ENCODE measurements at places on chromosomes 2 and 18.

- no peak for DNase-seq
These were observed 3.8 kb upstream of the AQP12B start for GRCh38 chr2:240686460-240686859.

GRCh38 chr2:96260387-96261260, 5.2 kb downstream of the TMEM127 start:
- peak; percentile 42 for DNase-seq

DNA sequence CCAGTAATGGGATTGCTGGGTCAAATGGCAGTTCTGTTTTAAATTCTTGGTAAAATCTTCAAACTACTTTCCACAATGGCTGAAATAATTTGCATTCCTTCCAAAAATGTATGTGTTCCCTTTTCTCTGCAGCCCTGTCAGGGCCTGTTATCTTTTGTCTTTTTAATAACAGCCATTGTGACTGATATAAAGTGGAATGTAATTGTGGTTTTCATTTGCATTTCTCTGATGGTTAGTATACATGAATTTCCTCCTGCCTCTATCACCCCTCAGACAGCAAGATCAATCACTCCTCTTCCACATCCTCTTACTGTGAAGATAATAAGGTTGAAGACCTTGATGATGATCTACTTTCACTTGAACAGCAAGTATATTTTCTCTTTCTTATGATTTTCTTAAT, 304.8 kb upstream of the FSIP2 start:
- DNase-seq: no peak

DNA sequence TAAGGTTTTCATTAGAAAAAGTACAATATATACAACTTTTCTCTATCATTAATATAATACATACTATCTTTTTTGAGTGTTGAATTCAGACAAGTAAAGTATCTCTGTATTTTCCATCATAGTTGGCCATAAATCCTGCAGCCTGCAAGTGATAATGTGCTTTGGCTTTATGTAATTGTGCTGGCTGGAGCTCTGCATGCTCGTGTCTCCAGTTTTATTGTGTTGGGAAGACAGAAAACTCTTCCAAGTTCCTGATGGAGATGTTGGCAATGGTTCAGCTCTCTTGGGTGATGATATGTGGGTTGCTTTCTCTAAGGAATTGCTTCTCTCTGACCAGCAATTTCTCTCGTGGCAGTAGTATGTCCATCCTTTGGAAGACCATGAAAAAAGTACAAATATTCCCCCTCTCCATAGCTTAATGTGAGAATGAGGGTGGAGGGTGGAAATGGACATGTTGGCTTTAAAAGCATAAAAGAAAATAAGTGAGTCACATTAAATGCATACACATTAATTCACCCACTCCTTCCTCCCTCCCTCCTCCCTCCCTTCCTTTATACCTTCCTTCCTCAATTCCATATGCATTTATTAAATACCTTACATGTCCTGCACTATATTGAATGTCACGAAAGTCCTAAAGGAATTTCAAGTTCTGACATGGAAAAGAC, 344.2 kb downstream of the MTX2 start:
- DNase-seq: no peak

DNA sequence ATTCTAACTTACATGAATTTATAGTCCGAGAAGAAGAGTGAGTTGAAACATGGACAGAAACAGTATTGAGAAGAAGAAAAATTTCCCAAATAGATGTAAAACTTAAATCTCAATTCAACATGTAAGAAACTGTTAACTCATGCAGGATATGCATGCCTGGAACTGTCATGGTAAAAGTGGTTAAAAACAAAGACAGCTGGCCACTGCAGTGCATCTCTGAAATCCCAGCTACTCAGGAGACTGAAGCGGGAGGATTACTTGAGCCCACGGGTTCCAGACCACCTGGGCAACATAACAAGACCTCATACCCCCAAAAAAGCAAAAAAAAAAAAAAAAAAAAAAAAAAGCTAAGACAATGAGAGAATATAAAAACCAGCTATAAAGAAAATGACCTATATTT, 93.0 kb upstream of the TTC27 start:
- no peak for DNase-seq

DNA sequence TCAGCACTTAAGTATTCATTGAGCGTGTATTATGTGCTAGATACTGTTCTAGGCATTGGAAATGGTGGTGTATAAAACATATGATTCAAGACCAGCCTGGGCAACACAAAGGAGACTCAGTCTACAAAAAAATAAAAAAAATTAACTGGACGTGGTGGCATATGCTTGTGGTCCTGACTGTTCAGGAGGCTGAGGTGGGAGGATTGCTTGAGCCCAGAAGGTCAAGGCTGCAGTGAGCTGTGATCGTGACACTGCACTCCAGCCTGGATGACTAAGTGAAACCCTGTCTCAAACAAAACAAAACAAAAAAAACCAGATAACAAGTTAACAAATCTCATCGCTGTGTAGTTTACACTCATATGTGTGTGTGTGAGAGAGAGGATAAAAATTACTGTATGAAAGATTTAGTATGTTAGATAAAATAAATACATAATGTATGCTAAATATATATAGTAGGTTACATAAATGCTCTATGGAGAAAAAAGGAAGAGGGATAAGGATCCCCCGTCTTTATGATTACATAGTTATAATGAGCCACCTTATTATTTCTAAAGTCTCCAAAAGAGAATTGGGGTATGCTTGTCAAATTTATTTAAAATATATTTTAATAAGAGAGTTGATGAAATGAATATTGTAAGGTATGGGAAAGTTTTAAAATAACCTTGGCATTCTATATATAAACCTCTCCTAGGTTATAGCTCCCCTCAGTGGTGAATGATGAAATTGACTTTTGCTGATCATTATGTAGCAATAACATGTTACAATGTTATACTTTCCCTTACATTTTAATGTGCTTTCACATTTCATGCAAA, 69.2 kb downstream of the EHBP1 start:
- no peak for DNase-seq

GRCh38 chr18:41459656-41460055, 495.4 kb upstream of the PIK3C3 start:
- DNase-seq: no peak

GRCh38 chr2:41908349-41908748, 139.5 kb upstream of the PKDCC start:
- no peak for DNase-seq

DNA sequence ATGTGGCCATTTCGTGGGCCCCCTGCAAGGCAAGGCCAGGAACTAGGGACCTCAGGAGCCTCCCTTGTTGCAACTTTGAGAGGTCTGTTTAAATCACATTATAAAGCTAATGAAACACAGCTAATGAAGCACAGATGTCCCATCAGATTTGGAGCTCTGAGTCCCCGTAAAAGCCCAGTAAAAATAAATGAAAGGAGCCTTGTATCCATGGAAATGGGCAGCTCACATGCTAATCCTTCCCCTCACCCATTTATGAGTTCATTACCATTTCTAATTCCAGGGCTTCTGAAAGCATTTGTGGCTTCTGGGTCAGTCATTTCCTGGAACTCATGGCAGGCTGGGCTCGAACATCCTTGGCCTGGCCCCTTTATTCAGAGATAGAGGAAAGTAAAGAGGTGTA, 274.8 kb downstream of the SS18 start:
- no peak for DNase-seq

- no peak for DNase-seq
These were observed 207.6 kb downstream of the ANAPC1 start for GRCh38 chr2:111676291-111676822.

DNA sequence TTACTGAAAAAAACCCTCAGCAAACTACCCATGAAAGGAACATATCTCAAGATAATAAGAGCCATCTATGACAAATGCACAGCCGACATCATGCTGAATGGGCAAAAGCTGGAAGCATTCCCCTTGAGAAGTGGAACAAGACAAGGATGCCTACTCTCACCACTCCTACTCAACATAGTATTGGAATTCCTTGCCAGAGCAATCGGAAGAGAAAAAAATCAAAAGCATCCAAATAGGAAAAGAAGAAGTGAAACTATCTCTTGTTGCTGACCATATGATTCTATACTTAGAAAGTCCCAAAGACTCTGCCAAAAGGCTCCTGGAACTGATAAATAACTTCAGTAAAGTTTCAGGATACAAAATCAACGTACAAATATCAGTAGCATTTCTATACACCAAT, 40.6 kb upstream of the MSTN start:
- no peak for DNase-seq

- DNase-seq: peak; percentile 91
These were observed 5.5 kb upstream of the ID2 start for GRCh38 chr2:8676191-8676920.

Data from right kidney (tissue), 9 donors.